WTC11 (cell line): ENCODE measurements at places on chromosomes 12 and 14.

- DNase-seq: no peak
Measured at GRCh38 chr14:28831126-28831525, 64.5 kb downstream of the FOXG1 start.

DNA sequence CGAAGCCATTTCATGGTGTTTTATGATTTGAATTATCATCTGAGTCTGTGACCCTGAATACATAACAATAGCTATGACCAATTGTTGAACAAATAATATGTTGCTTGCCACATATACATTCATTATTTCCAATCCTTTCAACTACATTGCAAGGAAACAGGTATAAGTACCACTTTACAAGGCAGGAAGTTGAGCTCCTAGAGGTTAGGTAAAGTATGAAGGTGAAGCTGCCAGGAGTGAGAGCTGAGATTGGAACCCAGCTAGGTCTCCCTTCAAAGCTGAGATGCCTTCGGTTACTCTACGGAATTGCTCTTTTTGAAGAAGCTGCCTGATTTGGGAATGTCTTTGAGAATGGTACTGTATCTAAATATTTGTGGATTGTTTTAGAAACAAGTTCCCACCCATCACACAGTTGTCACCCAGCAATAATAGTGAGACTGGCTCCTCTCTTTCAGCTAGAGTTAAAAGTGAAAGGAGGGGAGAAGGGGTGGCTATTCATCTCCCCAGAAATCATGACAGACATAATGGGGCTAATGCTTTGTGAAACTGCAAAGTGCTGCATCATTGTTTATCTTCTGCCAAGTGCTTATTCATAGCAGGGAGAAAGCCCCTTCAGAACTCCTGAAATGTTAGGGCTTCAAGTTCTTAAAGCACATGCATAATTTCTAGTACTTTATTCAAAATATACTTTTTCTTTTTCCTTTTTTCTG is 75.9 kb upstream of the AMIGO2 start:
- DNase-seq: no peak

- DNase-seq: no peak
Measured at GRCh38 chr14:101223127-101223526, 319.6 kb upstream of the RTL1 start.

DNA sequence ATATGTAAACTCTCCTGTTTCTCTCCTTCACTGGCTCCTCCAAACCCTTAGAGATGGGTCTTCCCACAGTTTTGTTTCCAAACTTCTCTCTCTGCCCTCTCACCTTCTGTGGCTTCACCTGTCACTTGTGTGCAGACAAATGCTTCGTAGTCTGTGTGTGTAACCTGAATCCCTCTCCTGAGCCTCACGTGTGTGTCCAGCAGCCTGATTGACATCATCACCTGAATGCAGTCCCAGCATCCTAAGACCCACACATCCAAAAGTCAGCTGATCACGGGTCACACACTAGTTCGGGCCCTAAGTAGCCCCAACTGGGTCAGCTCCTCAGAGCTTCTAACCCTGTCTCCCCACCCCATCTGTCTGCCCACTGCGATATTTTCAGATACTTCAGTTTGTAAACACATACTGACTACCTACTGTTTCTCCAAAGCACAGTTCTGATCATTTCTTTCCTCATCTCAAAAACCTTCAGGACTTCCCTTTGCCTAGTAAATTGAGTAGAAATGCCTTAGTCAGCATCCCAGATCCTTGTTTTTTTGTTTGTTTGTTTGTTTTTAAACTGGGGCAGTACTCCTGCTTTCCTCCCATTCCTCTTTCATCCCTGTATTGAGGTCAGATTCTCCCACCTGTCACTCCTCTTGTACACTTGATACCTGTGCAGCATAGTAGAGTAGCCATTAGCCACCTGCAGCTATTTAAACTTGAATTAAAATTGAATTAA is 23.7 kb downstream of the FNTB start:
- no peak for DNase-seq

GRCh38 chr12:51254536-51254935 is 15.7 kb downstream of the SMAGP start:
- DNase-seq: no peak

DNA sequence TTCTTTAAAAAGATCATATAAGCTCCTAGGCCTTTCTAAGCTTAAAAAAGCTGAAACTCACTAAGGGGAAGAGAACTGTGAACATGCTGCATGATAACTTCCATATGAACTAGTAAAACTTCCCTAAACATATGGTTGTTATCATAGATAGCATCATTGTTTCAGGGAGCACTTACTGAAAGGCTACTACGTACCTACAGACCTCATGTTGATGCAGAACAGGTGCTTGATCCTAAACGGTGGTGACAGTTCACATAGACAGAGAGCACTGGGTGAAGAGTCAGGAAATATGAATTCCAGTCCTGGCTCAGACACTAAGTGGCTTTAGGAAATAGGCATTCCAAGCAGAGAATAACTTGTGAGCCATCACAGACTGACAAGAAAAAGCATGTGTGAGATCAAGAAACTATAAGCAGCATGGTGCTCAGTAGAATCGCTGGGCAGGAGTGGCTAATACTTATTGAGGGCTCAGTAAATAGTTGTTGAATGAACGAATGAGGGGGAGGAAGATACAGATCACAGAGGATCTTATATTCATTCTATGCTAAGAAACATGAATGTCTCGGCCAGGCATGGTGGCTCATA is 78.4 kb upstream of the NUDT4 start:
- no peak for DNase-seq

GRCh38 chr12:57240926-57241401 is 10.0 kb downstream of the STAC3 start:
- DNase-seq: peak; percentile 71

GRCh38 chr12:76451528-76451927 is 103.3 kb upstream of the BBS10 start:
- no peak for DNase-seq

DNA sequence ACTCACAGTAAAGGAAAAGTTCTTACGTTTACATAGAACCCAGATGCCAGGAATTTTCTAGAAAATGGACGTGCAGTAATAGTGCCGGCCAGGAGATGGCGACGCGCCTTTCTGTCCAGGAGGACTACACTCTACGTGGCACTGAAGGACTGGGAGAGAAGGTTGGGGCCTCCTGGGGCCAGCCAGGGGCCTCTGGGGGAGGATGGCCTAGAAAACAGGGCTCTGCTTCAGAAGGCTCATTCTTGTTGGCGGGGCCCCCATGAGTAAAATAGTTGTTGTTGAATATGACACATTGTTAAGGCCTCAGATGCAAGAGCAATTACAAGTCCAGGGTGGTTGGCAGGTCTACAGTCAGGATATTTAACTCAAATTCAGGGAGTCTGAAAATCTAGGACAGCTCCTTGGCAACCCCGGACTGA is 120.1 kb upstream of the MAX start:
- peak; percentile 69 for DNase-seq

GRCh38 chr12:25058012-25058411 is 109.1 kb upstream of the BCAT1 start:
- DNase-seq: no peak

GRCh38 chr14:24032727-24033418 is 18.9 kb upstream of the CARMIL3 start:
- no peak for DNase-seq

DNA sequence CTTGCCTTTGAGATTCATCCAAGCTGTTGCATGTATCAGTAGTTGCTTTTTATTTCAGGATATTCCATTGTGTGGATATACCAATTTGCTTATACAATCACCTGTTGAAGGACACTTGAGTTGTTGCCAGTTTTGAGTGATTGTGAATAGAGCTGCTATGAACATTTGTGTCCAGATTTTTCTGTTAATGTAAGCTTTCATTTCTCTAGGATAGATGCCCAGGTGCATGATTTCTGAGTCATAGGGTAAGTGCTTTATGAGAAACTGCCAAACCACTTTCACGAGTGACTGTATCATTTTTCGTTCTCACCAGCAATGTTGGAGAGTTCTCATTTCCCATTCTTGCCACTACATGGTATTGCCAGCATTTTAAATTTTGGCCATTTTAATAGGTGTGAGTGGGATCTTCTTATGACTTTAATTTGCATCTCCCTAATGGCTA is 434.6 kb upstream of the RGS6 start:
- no peak for DNase-seq

DNA sequence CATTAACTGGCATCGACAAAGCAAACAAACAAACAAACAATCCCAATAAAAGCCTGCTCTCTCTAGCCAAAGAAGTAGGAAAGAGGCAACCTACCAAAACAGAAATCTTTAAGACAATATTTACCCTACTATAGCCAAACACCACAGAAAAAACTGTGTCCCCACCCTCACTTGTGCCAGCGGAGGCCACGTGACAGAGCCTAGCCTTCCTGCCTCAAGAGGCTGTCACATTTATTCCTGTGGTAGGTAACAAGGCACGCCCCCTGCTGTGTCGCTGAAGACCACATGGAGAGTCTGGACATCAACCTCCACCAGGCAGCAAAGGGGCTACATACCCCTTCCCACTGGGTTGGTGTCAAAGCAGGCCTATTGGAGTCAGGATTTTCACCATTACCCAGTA is 148.1 kb downstream of the LMNTD1 start:
- DNase-seq: peak; percentile 25

- DNase-seq: no peak
Measured at GRCh38 chr14:34174973-34175372, 224.1 kb upstream of the EGLN3 start.

- DNase-seq: no peak
Measured at GRCh38 chr14:66476964-66477363, 9.2 kb upstream of the CCDC196 start.

DNA sequence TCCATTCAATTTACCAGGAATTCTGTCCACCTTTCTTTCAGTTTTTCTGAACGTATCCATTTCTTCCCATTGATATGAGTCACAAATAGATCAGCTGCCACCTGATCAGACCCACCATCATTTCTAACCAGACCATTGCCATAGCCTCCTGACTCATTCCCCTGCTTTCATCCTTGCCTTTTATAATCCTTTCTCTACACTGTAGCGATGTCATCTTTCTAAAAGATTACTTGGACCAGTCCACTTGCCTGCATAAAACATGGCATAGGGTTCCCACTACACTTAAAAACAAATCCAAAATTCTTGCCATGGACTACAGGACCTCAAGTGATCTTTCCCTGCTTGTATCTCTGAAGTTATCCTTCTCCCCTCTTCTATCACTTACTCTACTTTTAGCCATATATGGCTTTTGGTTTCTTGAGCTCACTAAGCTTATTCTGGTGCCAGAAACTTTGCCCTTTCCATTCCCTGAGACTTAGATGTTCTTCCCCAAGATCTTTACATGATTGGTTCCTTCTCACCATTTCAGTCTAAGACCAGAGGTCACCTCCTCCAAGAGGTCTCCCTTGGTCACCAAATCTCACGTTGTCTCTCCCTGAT is 149.5 kb upstream of the KRR1 start:
- no peak for DNase-seq

- no peak for DNase-seq
Measured at GRCh38 chr14:89626233-89626806, 209.3 kb upstream of the FOXN3 start.

DNA sequence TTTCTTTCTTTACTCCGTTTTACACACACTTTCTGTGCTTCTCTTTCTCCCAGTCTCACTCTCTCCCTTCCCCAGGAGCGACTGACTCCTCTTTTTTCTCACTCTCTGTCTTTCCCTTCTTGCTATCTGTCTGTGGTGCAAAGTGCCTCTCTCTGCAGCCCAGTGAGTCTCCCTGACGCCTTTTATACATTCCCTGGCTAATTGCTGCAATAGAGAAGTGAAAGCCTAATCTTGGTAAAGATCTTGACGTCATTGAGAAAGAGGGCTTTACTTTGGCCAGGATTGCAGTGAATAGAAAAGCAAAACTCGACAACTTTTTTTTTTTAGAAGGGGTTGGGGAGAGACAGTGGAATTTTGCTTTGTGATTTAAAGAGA is 706 bp upstream of the DIO2 start:
- no peak for DNase-seq

DNA sequence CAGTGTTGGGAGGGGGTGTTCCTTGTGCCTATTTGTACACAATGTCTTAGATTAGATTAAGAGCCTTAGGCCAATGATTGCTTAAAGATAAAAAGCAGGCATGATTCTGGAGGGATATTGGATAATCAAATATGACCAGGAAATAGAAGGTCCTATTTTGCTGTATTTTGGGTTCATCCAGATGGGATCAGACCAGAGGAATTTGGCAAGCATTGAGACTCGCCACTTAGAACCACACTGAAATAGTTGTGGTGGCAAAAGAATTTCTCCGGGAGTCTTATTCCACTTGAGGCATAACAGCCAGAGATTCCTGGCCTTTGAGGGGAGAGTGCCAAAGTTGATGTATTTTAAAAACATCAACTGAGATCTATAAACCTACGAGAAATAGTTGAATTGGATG is 327.2 kb downstream of the RAD51B start:
- no peak for DNase-seq

- DNase-seq: no peak
Measured at GRCh38 chr12:1421091-1421846, 173.1 kb downstream of the FBXL14 start.

DNA sequence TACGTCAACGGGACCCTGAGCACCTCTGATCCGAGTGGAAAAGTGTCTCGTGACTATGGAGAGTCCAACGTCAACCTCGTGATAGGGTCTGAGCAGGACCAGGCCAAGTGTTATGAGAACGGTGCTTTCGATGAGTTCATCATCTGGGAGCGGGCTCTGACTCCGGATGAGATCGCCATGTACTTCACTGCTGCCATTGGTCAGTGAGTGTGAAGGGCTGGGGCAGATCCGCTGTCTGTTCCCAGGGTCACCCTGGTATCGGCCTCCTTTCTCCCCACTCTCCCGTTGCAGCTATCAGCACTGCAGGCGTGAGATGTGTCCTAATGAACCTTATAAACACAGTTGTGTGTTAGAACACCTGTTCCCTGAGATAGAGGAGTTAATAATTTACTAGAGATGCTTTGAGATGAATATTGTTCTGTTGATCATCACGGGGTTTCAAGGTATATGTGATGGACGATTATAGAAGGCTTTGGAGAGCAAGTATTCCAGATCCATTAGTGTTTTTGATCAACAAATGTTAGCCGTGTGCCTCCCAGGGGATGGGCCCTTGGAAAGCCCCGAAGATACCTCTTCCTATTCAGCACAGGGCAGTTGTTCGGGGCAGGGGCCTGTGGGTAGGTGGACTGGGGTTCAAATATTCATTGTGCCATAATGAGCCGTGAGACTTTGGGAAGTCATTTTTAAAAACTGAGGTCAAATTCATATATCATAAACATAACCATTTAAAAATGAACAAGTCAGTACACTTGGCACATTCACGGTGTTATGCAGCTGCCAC is 33.6 kb downstream of the ADGRD1 start:
- no peak for DNase-seq
